Thymus (tissue), 14 donors: ENCODE measurements at places on chromosomes 7 and 10.

GRCh38 chr7:8189625-8190024 lies 72.3 kb downstream of the ICA1 start:
- no peak for DNase-seq

GRCh38 chr10:97128039-97128492 lies 57.7 kb downstream of the SLIT1 start:
- DNase-seq = no peak

GRCh38 chr7:23106057-23106822 lies 655 bp downstream of the KLHL7 start:
- peak; percentile 31 for DNase-seq

GRCh38 chr7:78690174-78690573 lies 763.3 kb downstream of the MAGI2 start:
- no peak for DNase-seq

- DNase-seq = no peak
These were observed 30.6 kb downstream of the RBM17 start for GRCh38 chr10:6119423-6119822.

GRCh38 chr7:143974459-143974858 lies 19.8 kb downstream of the OR2F1 start:
- no peak for DNase-seq

GRCh38 chr10:29427667-29428066 lies 138.8 kb downstream of the LYZL1 start:
- no peak for DNase-seq

- DNase-seq = no peak
These were observed 163.0 kb upstream of the LAMB4 start for GRCh38 chr7:108293149-108293612.

GRCh38 chr7:2104716-2105115 lies 128.0 kb downstream of the MAD1L1 start:
- no peak for DNase-seq

- peak; percentile 67 for DNase-seq
These were observed 2.2 kb downstream of the CRTAC1 start for GRCh38 chr10:98028168-98028770.

GRCh38 chr10:77555591-77556212 lies 81.9 kb downstream of the KCNMA1 start:
- DNase-seq = no peak

- no peak for DNase-seq
These were observed 120.7 kb downstream of the PRKAG2 start for GRCh38 chr7:151756076-151756731.

- DNase-seq = no peak
These were observed 107.6 kb downstream of the SEMA3E start for GRCh38 chr7:83541187-83541960.

GRCh38 chr10:117139581-117140524 lies 1.8 kb upstream of the VAX1 start:
- no peak for DNase-seq

DNA sequence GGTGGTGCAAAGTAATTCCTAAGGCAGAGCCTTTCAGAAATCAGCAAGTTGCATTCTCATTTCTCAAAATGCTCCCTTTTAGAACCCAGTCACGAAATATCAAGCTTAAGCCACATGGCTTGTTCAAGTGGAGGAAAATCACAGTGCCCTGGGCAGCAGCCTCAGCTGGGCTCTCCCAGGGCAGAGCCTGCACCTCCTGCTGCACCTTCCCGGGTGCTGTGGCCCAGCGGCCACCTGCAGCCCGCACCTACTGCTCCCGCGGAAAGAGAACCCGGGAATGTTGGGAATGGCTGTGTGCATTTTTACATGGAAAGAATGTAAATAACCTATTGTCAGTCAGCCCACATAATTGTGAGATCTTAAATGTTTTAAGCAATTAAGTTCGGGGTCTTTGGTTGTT lies 396.5 kb upstream of the VSTM2A start:
- no peak for DNase-seq

- no peak for DNase-seq
These were observed 113.9 kb downstream of the CACNB2 start for GRCh38 chr10:18254086-18254485.

GRCh38 chr7:115548756-115549155 lies 481.8 kb downstream of the TFEC start:
- DNase-seq = no peak

- DNase-seq = no peak
These were observed 427.4 kb downstream of the SORCS3 start for GRCh38 chr10:105068497-105068896.

GRCh38 chr7:24251568-24251967 lies 32.4 kb upstream of the NPY start:
- no peak for DNase-seq

GRCh38 chr7:44981035-44981706 lies 2.4 kb upstream of the MYO1G start:
- no peak for DNase-seq

GRCh38 chr10:29158066-29158465 lies 130.8 kb upstream of the LYZL1 start:
- DNase-seq = no peak

DNA sequence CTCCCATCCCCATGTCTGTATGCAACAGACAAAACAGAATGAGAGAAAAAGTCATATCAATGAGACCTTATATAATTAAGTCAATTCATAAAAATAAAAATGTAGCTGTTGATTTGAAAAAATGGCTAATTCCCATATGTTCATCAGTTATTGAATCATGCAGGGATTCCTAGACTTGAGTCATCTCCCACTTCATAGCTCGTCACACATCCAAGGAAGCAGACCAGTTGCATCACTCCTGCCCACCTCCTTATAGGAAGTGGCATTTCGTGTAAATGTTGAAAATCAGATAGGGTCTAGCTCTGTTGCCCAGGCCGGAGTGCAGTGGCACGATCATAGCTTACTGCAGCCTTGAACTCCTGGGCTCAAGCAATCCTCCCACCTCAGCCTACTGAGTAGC lies 56.1 kb upstream of the SH2B2 start:
- no peak for DNase-seq

DNA sequence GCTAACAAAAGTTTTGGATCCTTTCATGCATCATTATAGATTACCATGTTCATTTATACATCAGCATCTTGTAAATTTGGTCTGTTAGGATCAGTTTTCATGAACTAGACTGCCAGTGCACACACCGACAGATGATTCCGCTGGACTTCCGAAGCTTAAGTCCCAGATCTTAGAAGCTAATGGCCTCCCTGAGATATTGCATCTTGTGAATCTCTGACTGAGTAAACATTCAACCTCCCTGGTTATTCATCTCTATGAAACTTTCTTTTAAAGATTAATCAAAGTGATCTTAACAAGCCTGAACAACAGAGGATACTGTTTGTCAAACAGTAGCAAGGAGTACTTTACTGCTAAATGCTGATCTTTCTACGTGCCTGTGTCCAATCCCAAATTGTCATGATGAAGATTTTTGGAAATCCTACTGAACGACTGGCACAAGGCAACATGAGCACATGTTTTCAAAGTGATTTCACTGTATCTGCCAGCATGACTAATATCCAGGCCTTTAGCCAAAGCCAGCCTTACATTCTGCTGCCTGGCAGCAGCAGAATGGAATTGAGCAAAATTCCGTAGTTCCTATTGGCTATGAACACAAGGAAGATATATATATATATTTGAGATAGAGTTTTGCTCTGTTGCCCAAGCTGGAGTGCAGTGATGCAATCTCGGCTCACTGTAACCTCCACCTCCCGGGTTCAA lies 91.3 kb upstream of the ANK3 start:
- no peak for DNase-seq

GRCh38 chr10:79143879-79144278 lies 75.1 kb downstream of the ZMIZ1 start:
- DNase-seq = no peak

DNA sequence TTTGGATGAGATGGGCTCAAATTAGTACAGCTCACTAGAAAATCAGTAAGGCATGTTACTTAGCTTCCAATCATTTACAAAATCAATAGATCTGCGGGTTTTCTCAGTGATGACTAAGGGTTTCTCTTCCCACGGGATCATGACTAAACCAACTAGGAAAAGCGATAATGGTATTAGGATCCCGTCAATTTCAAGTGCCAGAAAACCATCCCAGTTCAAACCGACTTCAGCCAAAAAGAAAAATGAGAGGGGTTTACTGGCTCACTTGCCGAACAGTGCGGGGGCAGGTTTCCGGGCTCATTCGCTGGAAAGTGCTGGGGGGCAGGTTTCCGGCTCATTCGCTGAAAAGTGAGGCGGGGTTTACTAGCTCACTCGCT lies 62.1 kb upstream of the LYZL2 start:
- no peak for DNase-seq

- no peak for DNase-seq
These were observed 446.5 kb downstream of the INHBA start for GRCh38 chr7:41256186-41256945.

DNA sequence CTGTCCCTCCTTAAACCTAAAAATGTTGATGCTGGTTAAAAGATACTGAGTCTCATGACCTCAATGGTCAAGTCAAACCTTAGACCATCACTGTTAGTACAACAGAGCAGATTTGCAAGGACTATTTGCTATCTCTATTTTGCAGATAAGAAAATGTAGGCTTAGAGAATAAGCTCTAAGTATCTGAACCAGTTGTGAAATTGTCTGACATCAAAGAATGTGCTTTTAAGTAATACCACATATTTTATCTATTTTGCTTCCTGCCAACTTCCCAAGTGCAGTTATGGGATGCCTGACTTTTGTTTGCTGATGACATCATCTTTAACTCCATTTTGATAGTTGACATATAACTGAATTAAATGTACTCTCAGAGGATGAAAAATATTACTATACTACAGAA lies 83.6 kb upstream of the TMEM106B start:
- DNase-seq = no peak

- no peak for DNase-seq
These were observed 14.5 kb upstream of the ZNF282 start for GRCh38 chr7:149180722-149181449.

GRCh38 chr7:107049480-107049879 lies 5.0 kb downstream of the PRKAR2B start:
- no peak for DNase-seq

DNA sequence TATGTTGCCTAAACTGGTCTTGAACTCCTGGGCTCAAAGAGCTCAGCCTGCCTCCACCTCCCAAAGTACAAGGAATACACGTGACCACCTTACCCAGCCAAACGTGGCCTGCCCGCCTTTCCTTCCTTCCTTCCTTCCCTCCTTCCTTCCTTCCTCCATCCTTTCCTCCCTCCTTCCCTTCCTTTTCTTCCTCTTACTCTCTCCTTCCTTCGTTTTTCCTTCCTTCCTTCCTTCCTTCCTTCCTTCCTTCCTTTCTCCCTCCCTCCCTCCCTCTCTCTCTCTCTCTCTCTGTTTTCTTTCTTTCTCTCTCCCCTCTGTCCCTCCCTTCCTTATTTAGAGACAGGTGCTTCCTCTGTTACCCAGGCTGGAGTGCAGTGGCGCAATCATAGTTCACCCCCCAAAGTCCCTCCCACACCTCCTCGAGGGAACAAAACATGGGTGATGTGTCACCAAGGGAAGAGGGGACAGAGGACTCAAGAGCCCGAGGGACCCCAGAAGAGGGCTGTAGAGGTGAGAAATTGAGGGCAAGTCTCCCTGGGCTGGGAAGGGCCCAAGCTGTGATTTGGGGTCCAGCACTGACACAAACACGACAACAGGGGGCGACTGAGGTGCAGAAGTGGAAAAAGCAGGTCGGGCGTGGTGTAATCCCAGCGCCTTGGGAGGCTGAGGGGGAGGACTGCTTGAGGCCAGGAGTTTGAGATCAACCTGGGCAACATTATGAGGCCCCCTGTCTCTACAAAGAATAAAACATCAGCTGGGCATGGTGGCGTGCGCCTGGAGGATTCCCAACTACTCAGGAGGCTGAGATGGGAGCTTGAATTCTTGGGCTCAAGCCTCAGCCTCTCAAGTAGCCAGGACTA lies 28.1 kb downstream of the EPHB4 start:
- no peak for DNase-seq

- no peak for DNase-seq
These were observed 221.3 kb upstream of the FRMD4A start for GRCh38 chr10:14552015-14552414.

DNA sequence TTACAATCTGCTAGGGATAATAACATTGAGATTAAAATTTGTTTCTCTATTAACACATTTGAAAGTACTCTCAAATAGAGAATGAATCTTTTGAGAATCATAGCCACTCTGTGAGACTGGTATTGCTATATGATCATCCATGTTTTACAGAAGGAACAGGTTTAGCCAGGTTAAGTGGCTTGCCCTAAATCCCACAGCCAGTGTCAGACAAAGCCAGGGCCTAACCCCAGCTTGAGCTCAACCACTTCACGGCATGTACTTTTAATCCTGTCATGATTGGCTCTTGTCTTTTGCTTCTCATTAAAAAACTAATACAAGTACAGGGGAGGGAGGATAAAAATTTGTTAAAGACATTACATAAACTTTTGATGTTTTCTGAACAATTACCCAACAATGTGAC lies 3.8 kb upstream of the ZNRF2 start:
- DNase-seq = no peak

DNA sequence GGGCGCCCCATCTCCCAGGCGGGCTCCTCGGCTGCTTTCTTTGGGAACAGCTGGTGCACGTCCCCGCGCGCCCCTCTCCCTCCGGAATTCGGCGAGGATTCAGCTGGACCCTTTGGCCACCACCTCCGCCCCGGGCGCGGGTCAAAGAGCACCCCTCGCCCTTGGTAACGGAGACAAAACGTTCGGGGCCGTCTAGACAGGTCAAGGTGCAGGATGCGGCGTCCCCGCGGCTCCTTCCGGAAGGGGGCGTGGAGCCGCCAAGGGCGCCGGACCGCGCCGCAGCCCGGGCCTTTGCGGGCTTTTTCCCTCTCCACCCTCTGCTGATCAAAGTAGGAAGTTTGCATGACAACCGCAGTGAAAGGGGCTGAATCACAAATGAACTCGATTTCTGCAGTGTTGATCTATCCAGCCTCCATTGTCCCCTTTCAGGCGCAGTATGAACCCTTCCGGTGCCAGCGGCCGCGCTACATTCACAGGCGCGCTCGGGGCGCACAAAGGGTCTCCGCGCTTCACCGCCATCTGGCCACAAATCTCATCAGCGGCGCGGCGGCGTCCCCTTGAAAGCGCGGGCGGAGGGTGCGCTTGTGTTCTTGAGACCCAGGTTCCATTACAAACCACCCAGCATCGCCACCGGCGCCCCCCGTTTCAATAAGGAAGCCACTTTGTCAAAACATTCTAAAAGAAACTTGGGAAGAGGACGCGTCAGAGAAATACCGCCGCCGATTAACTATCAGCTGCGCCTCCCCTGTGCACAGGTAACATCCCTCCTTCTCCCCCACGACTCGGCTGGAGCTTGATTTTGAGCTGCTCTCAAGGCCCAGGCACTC lies 36.4 kb downstream of the CNPY1 start:
- DNase-seq = no peak

DNA sequence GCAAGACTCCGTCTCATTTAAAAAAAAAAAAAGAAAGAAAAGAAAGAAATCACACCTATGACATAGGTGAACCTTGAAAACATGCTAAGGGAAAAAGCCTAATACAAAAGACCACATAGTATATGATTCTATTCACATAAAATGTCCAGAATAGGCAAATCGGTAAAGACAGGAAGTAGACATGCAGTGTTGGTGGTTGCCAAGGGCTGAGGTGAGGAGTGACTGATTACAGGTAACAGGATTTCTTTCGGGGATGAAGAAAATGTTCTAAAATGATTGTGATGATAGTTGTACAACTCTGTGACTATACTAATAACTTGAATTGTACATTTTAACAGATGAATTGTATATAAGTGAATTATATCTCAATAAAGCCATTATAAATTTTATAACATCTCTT lies 3.3 kb downstream of the XPNPEP1 start:
- DNase-seq = no peak
